ENCODE measurements at places on chromosomes 3 and 15.
A peak's percentile ranks its signal among the peaks of the same experiment; 100 is the strongest.

DNA sequence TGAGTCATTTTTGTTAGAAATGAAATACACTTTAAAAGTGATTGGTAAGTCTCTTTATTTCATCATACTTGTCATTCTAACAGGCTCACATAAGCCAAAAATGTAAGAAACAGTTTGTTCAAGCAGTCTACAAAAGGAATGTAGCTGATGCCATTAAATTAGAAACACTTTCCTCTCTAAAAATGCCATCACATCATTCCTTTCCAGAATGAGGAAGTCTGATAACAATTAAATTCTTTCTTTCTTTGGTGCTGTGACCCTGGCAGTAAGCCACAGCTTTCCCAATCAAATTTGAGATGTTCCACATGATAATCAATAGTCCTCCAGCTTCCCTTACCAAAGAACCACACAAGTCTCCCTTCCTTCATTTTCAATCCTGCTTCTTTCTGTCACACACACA lies 9.4 kb upstream of the P2RY1 start:
- no peak for DNase-seq

DNA sequence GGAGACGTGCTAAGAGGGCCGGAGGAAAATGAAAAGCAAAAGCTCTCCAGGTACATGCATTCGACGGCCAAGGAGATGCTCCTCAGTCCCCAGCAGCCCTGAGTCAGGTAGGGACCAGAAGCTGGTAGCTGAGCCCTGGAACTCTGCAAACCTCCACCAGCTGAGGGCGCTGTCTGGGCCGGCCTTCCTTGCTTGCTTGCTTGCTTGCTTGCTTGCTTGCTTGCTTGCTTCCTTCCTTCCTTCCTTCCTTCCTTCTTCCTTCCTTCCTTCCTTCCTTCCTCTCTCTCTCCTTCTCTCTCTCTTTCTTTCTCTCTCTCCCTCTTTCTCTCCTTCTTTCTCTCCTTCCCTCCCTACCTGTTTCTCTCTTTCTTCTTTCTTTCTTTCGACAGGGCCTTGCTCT lies 94.6 kb upstream of the RASGRF1 start:
- DNase-seq: peak; percentile 61

DNA sequence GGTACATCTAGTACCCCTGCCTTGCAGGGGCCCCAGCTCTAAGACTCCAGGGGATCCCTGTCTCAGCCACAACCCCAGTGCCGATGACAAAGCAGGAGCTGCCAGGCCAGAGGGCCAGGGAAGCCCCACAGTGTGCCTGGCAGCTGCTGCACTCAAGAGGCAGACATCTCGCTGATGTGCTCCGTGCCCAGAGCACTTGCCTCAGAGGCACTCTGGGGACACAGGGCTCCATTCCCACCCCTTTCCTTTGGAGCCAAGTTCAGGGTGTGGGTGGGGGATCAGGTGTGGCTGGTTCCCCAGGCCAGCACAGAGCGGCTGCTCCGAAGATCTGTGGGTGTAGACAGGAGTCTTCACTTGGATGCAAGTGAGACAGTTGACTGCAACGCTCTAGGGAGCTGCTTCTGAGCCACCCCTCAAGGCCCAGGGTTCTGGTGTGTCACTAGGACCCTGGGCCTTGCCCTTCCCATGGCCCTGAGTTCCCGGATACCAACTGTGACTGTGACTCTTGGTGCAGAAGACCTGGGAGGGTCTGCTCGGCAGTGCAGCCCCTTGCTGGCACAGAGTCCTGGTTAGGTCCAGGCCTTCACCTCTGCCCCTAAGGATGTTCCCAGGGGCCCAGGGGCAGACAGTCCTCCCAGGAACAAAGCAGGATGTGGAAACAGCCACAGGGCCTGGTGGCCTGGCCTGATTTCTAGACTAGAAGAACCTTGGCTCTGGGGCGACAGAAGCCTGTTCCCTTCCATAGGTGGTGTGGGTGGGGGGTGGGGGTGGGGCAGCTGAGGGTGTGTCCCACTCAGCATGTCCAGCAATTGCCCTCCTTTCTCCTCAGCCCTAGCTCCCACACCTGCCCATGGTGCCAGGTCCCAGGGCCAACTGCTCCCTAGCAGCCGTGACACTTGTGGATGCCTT lies 2.5 kb downstream of the NT5DC2 start:
- DNase-seq: no peak

- DNase-seq: no peak
These were observed 13.6 kb upstream of the DENND6A start for GRCh38 chr3:57706462-57706861.

- DNase-seq: no peak
These were observed 68.1 kb upstream of the TLE3 start for GRCh38 chr15:70165716-70166284.

GRCh38 chr3:58336135-58336882 lies 3.6 kb downstream of the PXK start:
- DNase-seq: no peak

GRCh38 chr3:169394316-169394715 lies 269.2 kb downstream of the MECOM start:
- DNase-seq: no peak

GRCh38 chr3:141460097-141460704 lies 26.6 kb upstream of the RASA2 start:
- DNase-seq: peak; percentile 91

GRCh38 chr3:102682741-102683140 lies 247.9 kb downstream of the ZPLD1 start:
- DNase-seq: no peak

DNA sequence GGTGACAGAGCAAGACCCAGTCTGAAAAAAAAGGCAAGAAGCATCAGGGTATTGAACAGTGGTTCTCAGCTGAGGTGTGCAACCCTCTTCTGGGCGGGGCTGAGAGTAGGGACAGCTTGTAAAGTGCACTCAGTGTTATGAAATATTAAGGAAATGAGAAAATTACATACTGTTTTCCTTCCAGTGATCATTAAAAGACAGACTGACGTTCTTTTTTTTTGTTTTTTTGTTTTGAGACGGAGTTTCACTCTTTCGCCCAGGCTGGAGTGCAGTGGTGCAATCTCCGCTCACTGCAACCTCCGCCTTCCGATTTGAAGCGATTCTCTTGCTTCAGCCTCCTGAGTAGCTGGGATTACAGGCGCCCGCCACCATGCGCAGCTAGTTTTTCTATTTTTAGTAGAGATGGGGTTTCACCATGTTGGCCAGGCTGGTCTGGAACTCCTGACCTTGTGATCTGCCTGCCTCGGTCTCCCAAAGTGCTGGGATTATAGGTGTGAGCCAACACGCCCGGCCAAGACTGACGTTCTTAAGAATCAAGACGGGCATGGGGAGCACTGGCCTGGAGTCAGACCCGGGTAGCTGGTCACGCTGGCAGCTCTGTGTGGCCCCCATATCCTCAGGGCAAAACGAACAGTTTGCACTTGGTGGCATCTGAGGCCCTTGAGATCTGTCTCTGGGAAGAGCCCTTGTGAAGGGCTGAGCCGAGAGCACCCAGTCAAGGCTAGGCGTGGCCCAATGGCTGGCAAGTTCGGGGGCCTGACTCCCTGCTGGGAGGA lies 11.4 kb downstream of the MAN2A2 start:
- DNase-seq: no peak

DNA sequence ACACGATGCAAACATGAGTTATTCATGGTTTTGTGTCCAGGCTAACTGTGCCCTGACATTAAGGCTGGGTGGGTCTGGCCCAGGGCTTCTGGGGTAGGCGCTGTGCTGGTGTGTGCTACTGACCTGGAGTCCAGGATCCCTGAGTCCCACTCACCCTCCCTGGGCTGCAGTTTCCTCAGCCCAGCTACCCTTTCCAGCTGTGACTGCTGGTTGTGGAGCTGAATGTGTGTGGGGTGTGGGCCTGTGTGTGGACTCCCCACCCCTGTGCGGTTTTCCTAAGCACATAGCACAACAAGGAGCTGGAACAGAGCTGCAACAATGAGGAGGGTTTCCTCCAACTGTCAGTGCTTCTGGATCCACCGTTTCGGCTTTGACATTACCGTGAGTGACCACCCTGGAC lies 38.0 kb downstream of the SMAD3 start:
- no peak for DNase-seq

Measured in WERI-Rb-1 (cell line).